ENCODE measurements at places on chromosomes 5 and 9.
A peak's percentile ranks its signal among the peaks of the same experiment; 100 is the strongest.

GRCh38 chr9:110900917-110901316 lies 137.4 kb downstream of the LPAR1 start:
- DNase-seq = no peak

DNA sequence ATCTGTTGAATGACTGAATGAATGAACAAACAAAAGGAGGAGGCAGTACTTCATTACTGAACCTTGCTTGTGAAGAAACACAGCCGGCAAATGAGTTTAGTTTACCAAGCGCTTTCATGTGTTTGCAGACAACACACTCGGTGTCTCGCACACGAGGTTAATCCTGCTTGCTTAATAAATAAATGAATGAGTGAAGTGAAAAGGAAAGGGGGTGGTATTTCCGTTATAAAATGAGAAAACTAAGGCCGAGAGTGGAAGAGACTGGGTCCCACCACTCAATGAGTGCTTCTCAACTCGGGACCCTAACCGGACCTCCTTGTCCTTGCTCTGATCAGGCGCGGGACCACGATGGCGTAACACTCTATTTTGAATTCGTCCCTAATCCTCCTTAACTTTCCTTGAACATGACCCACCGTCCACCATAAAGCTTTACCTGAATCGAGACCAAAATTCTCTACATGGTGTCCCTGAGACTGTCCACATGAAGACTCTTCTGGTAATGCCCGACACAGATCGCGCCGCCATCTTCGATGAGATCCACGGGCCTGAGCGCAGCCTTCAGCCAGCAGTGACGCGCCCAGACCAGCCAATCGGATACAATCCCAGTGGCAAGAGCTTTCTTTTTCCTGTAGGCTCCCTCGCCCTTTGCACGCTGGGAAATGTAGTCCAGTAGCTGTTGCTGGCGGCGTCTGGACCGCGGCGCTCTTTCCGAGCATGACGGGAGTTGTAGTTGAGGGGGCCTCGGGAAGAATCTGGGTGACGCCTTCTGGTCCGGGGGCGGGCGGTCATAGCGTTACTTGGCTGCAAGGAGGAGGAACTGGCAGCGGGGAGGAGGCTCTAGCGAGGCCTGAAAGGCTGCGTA lies at the start of the genes MRPL50 and ZNF189:
MRPL50 (minus strand) TSS at position 551 of the 862 bp plus-strand sequence; CDS start at position 525, 26 bp downstream.
ZNF189 (plus strand) TSS at position 784 of the 862 bp plus-strand sequence. CDS start 306 bp downstream, outside the sequence.
- peak; percentile 97 for DNase-seq

GRCh38 chr9:10876333-10876732 lies 263.5 kb upstream of the PTPRD start:
- DNase-seq = no peak

GRCh38 chr9:98890256-98890655 lies 53.5 kb upstream of the COL15A1 start:
- no peak for DNase-seq

DNA sequence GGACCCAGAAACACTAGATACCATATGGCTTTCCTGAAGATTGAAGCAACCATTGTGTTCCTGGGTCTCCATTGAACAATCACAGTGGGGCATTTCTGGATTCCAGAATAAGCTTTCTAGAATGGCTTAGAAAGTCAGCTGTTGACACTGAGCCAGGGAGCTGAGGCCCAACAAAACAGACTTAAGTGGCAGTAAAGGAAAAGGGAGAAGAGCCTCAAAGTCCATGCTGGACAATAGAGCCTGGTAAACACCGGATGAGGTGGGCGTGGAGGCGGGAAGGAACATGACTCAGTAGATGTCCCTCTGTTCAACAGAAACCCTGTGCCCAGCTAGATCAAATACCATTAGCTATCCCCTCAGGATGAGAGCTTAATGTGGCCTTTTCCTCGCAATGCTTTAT lies 14.8 kb downstream of the SPARC start:
- DNase-seq = no peak
